ENCODE measurements at places on chromosomes 11 and 22. TPM values are rescaled to one million over a fixed set of nuclear protein-coding genes. Genes with fewer than 3 reads are reported as not detected.

DNA sequence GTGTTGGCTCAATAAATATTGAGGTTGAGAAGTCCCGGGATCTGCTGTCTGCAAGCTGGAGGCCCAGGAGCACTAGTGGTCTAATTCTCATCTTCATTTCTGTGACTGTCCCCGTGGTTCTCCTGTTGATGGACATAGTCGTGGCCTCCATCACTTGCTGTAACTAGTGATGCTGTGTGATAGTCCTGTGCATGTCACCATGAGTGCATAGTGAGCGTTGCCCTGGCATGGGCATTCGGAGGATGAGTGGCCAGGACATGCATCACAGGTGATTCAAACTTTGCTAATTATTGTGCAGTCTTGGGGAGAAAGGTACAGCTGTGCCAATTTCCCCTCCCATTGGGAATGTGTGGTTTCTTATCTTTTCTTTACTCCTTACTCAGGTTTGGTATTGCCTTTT lies 902.2 kb downstream of the BRD1 start:
- no peak for DNase-seq

- peak; percentile 36 for DNase-seq
Measured at GRCh38 chr11:117281159-117281558, 10.0 kb upstream of the BACE1-AS start.

GRCh38 chr11:105592035-105592434 lies 17.8 kb upstream of the GRIA4 start:
- no peak for DNase-seq

DNA sequence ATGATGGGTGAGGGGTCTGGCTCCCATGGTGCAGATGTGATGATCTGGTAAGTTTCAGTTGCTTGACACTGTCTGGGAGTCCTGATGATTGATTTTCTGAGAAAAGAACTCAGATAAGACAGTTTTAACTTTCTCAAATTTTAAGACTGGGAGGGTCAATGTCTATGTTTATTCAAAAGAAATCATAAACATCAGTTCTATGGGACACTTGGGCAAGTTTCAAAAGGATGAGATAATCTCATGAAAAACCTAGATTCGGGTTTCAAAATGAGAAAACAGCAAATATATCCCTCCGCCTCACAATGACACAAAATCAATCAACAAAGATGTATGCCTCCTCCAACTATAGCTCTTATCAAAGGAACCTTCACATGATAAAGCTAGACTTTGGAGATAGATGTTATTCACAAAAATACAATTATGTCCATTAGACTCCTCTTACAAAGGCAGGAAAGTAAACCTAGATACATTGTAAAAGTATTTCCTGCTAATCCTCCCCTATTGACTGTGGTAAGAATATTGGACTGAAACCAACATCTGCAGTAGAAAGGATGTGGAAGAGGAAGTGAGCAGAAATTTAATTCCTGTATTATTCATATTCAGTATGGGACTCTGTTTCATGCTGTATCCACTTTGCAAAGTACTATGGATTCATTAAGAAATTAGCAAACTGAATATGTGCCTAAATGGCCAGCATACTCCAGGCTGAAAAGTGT lies 21.6 kb downstream of the SVIP start:
- DNase-seq, result no peak

The TUBA8 gene
- total RNA-seq, result 2.7 TPM

GRCh38 chr11:34468209-34468841 lies 29.6 kb downstream of the CAT start:
- DNase-seq, result no peak

- DNase-seq, result no peak
Measured at GRCh38 chr11:92384358-92384757, 159.7 kb downstream of the FAT3 start.

DNA sequence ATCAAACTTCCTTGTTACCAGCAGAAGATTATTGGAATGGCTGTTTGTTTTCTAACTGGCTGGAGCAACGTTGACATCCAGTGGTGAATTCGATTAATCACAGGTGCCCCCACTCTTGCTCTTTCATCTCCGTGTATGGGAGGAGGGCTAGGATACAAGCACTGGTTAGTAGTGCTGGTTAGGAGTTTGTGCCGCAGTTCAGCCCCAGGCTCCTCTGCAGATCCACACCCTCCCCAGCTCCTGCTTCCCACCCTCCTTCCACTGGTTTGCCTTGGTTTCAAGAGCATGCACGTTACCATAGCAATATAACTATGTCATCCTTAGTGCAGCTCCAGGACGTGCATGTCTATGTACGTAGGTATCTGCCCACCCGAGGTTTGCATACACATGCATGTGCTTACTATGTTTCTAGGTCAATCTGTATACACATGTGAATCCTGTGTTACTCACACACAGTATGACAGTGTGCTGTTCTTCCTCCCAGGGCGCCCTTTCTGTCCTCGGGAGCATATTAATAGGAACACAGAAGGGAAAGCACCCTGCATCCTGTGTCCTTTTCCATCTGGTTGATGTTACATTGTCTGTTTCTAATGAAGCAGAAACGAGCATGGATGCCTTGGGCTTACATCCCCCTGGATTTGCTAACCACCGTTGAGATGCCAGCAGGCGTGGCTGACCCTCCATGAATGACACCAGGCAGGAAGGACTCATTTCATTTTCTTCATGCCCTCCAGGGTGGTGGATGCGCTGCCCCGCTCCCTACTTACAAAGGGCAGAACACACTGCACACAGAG lies 539.3 kb downstream of the OPCML start:
- DNase-seq, result no peak

The RBM14 gene
- total RNA-seq, result 75.2 TPM

- DNase-seq, result no peak
Measured at GRCh38 chr11:59263225-59263894, 50.6 kb upstream of the MPEG1 start.

DNA sequence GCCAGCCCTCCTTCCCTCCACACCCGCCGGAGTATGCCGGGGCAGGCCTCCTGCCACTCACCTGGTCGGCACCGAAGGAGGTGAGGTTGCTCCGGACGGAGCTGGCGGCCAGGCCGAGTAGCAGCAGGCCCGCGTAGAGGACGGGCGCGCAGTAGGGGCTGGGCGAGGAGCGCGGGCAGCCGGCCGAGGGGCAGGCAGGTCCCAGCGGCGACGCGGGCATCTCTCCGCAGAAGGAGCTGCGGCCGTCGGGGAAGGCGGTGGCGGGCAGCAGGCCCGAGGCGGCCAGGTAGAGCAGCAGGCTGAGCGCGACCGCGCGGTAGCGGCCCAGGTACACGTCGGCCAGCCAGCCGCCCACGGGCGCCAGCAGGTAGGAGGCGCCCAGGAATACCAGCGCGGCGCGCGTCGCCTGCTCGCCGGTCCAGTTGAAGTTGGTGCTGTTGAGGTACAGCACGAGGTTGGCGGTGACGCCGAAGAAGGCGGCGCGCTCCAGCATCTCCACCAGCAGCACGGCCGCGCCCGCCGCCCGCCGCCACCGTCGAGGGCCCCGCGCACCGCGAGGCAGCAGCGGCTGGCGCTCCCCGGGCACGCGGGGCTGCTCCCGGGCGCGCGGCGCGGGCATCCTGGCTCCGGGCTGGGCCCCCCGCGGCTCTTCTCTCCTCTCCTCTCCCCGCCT lies 907 bp downstream of the SLC15A3 start:
- peak; percentile 64 for DNase-seq

- DNase-seq, result no peak
Measured at GRCh38 chr22:29201782-29202181, 3.9 kb upstream of the EMID1 start.

- DNase-seq, result no peak
Measured at GRCh38 chr11:80596291-80596810, 1155.5 kb upstream of the TENM4 start.

- DNase-seq, result no peak
Measured at GRCh38 chr11:83815736-83816135, 529.6 kb upstream of the CCDC90B start.

The BTG4 gene
- total RNA-seq, result not detected

The MS4A6E gene
- total RNA-seq, result 1.3 TPM

DNA sequence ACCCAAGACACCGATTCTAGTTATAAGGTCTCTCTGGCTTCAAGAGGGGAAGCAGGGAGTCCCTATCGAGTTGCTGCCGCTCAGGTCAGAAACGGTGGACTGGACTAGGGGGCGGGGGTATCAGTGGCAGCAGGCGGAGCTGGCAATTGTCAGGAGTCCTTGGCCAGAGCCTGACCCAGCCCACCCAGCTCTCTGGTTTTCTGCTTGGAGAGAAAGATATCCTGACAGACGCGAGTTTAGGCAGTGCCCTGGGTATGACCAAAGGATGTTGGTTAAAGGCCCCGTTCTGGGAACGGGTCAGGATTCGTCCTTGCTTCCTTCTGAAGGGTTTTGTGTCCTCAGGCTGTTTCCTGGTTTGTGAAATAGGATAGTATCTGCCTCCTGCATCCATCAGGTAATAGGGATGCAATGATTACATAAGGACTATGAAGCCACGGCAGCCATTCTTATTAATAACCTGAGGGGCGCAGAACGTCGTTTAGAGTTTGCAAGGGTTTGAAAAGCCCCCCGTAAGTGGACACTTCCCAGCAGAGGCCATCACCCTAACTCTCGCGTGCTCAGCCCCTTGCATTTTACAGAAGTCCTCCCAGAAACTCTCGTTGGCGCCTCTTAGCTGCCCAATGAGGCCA lies 700 bp upstream of the DEPDC5 start:
- peak; percentile 39 for DNase-seq

The CD3D gene
- total RNA-seq, result 1.5 TPM

DNA sequence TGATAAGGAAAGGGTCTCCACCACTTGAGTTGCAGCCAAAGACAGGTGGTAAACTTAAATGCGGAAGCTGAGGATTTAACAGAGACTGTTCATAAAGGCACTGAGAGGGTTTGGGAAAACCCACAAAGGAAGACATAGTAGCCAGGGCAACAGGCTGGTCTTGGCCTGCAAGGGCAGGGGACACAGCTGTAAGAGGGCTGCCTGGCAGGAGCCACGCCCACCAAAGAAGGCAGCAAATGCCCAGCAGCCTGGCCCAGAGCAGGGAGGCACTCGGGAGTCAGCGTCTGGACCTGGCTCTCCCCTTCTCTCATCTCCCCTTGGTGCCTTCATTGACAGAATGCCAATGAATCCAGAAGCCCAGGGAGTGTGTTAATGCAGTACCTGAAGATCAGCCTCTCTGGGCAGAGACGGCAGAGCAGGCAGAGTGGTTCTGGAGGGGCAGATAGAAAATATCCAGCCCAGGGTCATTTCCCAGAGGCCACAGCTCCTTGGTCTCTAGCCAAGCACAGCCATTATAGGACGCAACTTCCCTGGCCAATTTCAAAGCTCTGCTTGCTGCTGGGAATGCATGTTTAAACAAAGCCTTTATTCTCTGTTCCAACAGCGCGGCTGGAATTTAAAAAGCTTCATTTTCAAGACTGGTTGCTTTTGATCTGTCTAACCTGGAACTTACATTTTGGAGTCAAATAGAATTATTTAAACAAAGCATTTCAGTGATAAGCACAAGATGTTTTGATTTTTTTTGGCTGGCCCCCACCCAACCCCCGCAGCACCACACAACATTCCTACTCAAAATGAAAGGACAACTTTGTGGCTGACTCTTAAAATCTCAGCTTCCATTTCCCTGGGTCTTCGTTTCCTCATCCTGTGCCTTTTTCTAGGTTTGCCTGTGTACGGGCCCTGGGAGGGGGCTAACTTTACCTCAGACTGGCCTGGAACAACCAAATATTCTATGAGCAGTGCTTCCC lies 125.6 kb upstream of the LMO1 start:
- peak; percentile 45 for DNase-seq

GRCh38 chr11:70454197-70454767 lies 56.0 kb downstream of the CTTN start:
- DNase-seq, result no peak

DNA sequence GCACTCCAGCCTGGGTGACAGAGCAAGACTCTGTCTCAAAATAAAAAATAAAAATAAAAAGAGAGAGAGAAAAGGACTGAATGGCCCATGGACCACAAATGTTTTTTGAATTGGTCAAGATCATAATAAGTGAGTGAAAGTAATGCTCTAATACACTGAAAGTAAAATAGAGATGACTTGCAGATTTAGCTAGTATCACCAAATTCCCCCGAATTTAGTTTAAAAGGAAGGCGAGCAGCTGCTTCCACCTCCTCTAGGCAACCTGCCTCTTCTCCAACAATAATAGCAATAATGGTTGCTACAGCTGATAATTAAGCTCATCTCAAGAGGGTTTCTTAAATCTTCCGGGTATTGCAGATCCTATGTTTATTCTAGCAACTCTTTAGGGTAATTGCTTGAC lies 36.8 kb downstream of the CELF1 start:
- DNase-seq, result no peak

GRCh38 chr11:66419825-66420224 lies 1.0 kb upstream of the NPAS4 start:
- no peak for DNase-seq

DNA sequence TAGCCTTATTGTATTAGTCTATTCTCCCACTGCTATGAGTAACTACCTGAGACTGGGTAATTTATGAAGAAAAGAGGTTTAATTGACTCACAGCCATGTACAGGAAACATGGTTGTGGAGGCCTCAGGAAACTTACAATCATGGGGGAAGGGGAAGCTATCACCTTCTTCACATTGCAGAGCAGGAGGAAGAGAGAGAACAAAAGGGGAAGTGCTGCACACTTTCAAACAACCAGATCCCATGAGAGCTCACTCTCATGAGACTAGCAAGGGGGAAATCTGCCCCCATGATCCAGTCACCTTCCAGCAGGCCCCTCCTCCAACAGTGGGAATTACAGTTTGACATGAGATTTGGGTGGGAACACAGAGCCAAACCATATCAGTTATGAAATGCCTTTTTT lies 179.4 kb downstream of the ARHGAP42 start:
- DNase-seq, result no peak

DNA sequence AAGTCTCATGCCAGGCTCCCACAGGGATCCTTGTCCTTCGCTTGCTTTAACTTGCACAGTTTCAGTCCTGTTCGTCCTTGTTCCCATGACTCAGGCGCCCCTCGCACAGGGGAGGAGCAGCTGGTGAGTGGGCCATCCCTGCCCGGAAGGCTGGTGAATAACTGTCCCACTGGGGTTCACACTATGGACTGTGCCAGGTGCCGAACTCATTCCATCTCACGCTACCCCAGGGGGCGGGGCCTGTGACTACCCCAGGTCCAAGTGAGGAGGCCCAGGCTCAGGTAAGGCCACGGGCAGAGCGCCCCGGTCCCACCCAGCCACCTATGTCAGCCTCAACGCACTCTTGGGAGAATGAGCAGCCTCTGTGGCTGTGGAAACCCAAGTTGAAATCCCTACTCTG lies 7.2 kb upstream of the CARD10 start:
- no peak for DNase-seq

DNA sequence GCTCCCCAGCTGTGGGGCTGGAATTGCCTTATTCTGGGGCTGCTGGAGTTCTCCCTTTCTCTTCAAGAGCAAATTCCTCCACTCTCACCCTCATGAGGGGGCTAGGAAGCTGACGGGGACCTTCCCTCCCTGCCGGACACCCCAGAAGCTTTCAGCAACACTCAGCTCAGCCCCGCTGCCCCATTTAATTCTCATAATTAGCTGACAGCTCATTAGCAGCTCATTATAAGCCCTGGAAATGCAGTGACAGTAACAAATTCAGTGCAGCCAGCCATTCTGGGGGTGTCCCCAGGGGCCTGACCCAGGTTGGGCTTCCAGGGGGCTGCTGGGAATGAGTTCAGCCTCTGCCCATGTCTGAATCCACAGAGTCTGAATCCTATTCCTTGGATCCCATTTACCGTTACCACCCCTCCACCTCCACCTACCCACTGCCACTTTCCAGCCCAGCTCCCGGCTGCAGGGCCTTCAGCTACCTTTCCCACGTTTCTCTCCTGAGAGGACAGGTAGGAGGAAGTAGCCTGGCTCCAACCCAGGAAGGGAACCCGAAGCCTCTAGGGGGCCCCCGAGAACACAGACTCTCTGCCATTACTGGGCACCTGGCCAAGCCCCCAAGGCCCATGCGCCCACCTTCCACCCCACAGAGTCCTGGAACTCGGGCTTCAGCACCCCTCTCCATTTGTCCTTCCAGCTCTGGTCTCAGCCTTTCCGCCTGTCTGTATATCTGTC lies 101.7 kb upstream of the LMO1 start:
- no peak for DNase-seq
